Effector CD4-positive, alpha-beta T cell (primary cell): ENCODE measurements at places on chromosomes 3 and 15.

- no peak for DNase-seq
Observed at GRCh38 chr3:110419601-110420000, 652.0 kb upstream of the NECTIN3 start.

- DNase-seq = no peak
Observed at GRCh38 chr3:60912876-60913275, 338.4 kb downstream of the FHIT start.

DNA sequence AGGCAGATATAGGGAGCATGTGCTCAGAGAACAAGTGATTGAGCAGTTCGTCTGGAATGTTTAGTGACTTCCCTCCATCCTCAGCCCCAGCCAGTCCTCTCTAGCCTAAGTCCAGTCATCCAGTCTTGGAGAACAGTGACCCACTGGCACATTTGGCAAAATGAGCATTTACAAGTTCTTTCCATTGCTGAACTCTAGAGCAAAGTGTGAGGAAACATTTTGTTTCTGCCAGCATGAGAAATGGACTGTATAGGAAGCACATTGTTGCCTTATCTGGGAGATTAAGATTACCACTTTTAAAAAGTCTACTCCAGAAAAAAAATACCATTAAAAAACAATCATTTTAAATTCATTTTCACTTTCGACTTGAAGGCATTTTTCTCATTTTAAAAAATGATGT is 353.6 kb downstream of the SHQ1 start:
- DNase-seq = no peak

- no peak for DNase-seq
Observed at GRCh38 chr3:148372206-148372875, 325.4 kb upstream of the AGTR1 start.

DNA sequence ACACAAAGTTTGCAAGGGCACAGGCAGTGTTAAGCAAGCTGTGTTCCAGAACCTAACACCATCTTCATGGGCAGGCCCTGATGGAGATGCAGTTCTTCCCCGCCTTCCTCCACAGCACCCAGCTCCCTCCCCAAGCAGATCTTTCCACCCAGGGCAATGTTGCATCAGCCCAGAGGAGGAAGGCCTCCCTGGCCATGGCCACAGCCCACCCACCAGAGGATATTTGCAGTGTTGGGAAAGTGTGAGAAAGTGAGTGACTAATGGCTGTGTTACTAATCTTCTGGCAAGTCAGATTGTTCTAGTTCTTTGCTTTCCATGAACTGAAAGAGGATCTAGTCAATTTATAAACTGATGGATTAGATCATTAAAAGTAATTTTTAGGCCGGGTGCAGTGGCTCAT is 42.0 kb upstream of the ATP10A start:
- DNase-seq = no peak

DNA sequence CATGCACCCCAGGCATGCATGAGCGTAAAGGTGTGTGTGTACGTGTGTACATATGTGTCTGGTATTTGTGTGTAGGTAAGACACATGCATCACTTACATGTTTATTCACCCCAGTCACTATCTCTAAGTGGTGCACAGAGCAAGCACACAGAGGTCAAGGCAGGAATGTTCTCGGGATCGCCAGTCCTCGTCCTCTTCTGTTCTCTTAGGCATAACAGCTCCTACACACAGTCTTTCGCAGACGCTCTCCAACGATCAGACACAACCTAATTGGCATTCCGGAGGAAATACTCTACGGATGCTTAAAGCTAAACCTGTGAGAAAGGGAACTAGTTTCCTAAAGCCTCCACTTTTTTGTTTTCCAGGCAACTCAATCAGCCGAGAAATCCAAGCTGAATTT is 95.9 kb downstream of the ADAMTS17 start:
- DNase-seq = no peak

DNA sequence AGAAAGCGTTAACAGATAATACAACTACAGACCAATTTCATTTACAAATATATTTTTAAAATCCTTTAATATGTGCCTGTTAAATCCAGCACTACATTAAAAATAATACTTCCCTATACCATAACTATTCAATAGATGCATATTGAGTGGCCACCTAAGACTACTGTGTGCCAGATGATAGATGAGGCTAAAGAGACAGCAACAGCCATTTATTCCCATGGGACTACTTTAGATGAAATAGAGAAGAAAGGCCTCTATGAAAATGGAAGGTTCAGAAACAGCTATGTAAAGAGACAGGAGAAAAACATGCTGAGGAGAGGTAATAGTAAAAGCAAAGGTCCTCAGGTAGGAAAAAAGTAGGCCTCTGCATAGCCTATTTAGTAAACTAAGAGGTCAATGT is 358.1 kb downstream of the ULK4 start:
- no peak for DNase-seq

GRCh38 chr3:138945709-138946662 is 951 bp downstream of the FOXL2 start:
- DNase-seq = no peak

GRCh38 chr3:89303701-89304100 is 196.3 kb downstream of the EPHA3 start:
- no peak for DNase-seq

- DNase-seq = no peak
Observed at GRCh38 chr15:101694261-101694660, 30.0 kb downstream of the TARS3 start.

DNA sequence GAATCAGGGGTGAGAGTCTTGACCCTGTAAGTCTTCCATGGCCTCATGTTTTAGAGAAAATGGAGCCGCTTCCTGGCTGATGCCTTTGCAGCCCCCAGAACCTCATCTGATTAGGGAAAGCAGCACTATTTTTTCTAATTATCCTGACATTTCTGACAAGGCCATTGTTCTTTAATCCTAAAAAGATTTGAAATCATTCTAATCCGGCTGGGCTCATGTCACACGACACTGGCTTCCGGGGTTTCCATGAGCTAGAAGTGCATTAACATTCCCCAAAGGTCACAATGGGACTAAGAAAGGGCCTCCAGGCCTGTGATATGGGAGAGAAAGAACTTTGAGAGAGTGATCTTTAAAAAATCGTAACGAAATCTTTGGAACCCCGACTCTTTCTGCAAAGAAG is 33.1 kb downstream of the RBP2 start:
- no peak for DNase-seq

- no peak for DNase-seq
Observed at GRCh38 chr3:105317841-105318240, 48.9 kb upstream of the ALCAM start.

- no peak for DNase-seq
Observed at GRCh38 chr3:54792584-54792983, 135.3 kb downstream of the LRTM1 start.

DNA sequence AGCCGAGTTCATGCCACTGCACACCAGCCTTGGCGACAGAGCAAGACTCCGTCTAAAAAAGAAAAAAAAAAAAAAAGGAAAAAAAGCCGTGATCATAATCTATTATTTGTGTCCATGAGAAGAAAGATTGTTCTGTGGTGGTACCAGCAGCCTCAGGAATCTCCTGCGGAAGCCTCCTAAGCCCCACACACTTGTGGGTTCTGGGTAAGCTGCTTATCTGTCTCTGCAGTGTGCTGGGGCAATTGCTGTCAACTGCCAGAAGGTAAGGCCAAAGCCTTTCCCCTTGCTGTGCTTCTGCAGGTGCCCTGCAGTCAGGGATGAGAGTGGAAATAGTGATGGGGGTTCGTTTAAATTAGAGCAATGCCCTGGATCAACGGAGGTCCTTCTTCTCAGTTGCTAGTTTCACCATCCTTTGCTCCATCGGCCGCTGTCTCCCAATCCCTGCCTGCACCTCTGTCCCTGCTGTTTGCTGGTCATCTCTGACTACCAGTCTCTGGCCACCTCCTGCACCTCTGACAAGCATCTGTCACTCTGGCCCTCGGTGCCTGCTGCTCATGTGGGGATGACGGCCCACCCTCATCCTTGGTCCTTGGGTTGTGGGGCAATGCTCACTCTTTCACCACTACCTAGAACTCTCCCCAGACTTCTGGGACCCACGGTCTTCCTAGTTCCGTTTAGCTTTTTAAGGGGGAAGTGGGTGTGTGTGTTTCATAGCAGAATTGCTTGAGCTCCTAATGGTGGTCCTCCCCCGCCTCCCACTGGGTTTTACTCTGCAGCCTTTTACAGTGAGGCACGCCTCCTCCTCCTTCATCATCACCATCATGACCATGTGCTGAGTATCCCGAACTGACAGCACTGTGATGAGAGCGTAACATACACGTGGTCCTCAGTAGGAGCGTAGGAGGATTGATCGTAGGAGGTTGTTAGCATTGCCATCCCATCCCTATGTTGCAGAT is 25.5 kb downstream of the CHRD start:
- DNase-seq = no peak

DNA sequence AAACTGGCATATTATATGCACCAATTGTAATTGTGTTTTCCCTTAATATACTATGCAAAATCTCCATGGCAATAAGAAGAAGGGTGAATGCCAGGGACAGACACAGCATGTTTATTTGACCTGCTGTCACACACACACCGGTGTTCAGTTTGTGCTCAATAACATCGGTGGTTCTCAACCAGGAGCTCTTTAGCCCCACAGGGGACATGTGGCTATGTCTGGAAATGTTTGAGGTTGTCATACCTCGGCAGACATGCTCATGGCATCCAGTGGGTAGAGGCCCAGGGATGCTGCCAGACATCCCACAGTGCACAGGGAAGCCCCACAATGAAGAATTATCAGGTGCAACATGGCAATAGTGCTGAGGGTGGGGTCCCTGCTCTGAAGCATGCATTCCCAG is 38.2 kb downstream of the GLB1 start:
- no peak for DNase-seq

GRCh38 chr15:57797110-57797509 is 90.6 kb downstream of the POLR2M start:
- DNase-seq = no peak

DNA sequence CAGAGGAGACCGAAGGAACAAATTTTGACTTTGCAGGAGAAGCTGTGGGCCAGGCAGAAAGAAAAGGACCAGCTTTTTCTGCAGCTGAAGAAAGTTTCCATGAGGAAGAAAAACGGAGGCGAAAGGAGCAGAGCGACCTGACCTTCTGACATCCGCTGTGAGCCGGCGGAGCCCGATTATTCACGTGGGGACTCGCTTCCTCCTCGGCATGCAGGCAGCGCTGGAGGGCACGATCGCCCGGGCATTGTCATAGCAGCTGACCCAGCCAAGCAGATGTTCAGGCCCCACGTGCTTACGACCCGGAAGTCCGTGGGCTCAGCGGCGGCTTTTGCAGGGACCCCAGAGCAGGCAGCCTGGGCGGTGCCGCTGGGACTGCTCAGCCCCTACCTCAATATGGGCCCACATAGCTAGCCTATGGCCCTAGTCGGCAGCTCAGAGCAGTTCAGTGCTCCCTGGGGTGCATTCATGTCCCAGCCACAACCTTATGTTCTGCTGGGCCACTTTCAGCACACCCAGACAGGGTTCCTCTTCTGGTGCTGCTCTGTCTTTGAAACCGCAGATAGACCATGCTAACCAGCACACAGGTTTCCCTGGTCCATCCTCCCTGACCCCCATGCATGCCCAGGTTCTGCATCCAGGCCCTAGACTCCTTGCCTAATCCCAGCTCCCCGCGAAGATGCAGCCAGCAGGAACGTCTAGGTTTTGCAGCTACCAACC is 10.5 kb upstream of the EIF4A2 start:
- peak; percentile 43 for DNase-seq

- no peak for DNase-seq
Observed at GRCh38 chr3:187104342-187104741, 35.0 kb downstream of the RPL39L start.

DNA sequence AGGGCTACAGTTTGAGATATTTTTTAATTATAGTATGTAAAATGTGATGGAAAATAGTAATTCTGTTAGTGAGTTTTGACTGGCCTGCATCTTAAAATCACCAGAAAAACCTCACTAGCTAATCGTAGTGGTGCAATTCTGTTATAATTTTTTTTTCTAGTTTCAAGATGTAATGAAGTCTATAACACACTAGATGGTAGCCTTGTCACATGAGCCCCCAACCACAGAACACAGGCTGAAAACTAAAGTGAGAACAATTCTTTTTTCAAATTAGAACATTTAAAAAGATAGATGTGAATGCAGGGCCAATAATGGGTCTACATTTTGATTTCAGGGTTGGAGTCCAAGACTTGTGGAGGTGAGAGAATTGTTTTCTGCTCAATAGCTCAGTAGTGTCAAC is 83.3 kb upstream of the KCNH8 start:
- DNase-seq = no peak

DNA sequence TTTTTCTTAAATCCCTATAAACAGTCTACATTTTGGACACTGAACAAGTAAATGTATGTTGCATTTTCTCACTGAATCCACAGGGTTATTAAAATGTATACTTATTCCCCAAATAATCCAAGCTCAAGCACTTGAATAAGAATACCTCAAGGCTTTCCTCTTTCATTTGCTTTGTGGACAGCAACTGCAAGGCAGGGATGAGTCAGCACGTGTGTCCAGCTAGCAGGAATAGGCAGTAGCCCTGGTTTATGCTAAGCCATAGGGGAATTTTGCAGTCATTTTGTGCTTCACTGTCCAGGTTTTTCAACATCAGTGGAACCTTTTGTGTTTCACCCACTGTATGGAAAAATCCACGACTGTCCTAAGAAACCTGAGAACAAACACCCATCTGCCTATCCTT is 96.7 kb upstream of the KCNMB2 start:
- DNase-seq = no peak

- no peak for DNase-seq
Observed at GRCh38 chr3:29686889-29687592, 406.2 kb downstream of the RBMS3 start.

- DNase-seq = no peak
Observed at GRCh38 chr3:129558772-129559564, 16.0 kb downstream of the H1-8 start.

DNA sequence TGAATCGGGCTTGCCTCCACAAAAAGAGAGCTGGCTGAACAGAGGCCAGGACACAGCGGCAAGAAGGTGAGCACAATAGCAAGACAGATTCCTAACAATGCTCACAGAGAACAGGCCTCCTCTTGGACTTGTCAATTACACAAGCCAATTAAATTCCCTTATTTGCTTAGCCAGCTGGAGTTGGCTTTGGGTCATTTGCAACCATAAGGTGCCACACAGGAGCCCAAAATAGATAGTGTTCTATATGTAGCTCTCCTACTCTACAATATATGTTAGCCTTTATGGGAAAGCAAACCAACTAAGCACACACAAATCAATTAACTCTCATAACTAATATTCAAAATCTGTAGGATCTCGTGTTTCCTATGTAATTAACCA is 335.6 kb downstream of the FOXP1 start:
- no peak for DNase-seq

- DNase-seq = no peak
Observed at GRCh38 chr15:51083641-51084166, 11.0 kb downstream of the TNFAIP8L3 start.
